ENCODE measurements at places on chromosomes 6 and 20.
A peak's percentile ranks its signal among the peaks of the same experiment; 100 is the strongest.

DNA sequence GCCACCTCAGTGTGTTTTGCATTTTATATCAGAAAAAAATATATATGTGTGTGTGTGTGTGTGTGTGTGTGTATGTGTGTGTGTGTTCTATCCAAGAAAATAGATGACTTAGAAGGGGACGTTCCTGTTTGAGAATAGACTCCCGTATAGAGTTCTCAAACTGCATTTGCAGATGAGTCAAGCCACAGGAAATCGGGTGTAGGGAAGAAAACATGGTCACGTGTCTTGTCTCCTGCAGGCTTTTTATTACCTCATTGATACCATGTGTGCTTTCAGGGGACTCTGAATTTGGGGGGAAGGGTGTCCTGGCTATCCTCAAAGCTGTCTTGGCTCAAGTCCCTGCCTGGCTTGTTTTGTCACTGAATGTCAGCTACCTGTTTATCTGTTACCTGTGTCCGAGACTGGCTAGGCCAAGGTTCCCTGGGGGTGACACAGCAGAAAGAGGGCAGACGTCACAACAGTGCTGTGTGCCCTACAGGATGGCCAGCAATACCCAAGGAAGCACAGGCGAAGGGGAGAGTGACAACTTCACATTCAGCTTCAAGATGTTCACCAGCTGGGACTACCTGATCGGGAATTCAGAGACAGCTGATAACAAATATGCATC is 55.7 kb upstream of the NOP56 start:
- DNase-seq, result no peak

- DNase-seq, result no peak
Observed at GRCh38 chr20:3996399-3996798, 19.0 kb downstream of the RNF24 start.

DNA sequence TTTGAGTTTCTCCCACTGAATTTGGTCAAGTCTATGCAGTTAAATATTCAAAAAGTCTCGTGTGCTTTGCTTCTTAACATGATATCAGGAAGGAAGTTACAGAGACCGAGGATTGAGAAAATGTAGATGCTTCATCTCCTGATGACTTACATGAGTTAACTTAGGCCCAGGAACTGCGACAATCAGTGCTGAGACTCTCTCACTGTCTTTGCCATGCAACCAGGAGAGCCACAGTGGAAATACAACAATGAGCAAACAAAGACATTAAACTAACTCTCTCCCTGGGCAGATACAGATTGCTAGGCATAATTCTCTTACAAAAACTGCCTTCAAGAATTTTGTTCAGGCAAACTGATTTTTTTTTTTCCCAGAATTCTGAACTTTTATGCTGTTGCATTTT is 440.6 kb upstream of the EPHA7 start:
- DNase-seq, result no peak

DNA sequence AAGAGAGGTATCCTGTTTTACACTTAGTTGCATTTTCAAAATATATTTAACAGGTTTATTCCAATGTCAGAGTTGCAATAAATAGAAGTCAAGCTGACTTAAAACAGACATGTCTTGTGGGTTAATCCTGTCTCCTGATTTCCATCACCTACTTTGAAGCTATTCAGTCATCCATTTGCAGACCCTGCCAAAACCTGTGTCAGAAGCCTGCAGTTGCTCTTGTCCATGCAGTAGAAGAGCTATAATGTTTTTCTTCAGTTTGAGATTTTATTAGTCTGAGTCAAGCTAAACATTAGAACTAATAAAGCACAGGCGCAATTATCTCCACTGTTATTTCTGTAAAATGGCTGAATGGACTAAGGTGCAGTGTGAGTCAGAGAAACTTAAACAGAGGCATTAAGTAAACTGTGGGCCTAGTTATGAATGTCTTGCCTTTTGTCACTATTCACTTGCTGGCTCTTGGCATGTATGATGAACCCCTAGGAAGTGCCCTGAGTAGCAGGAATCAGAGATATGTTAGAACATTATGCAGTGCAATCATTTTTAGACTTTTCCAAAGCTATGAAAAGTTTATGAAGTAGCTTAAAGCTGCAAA is 11.0 kb upstream of the HDGFL1 start:
- DNase-seq, result no peak

DNA sequence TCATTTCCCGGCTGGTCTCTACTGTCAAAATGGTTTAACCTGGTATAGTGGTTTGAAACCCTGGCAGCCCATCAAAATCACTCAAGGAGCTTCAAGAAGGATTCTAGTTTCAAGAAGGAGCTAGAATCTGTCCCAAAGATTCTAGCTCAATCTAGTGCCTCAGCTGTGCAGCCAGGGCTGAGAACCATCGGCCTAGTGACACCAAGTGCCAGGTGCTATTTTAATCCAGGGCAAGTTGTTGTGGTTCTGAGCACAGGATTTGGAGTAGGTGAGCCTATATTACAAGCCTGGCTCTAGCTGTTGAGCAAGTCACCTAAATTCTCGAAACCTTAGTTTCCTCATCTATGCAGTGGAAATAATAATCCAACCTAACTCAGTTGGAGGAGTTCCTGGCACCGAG is 3.7 kb downstream of the MOCS1 start:
- DNase-seq, result no peak

- no peak for DNase-seq
Observed at GRCh38 chr20:38600057-38600456, 1.6 kb upstream of the ARHGAP40 start.

DNA sequence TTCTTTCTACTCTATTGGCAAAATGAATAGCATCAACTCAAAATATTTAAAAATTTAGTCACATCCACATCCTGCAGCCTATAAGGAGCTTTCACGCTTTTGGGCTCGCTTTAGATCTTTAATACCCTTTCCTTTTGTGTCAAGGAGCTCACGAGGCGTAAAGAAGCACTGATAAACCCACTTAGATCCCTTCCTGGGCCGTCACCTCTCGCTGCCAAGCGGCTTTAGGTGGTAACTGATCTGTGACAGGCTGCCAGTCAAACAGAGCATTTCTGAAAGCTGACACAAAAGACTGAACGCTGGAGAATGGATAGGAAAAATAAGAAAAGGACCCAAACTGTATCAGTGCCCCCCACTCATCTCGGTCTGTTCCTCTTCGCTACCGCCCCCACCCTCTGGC is 385.7 kb upstream of the MMS22L start:
- no peak for DNase-seq

GRCh38 chr20:11497545-11497944 is 420.1 kb upstream of the BTBD3 start:
- no peak for DNase-seq

GRCh38 chr20:9417665-9418064 is 96.7 kb upstream of the LAMP5 start:
- DNase-seq, result no peak

GRCh38 chr20:397432-398237 is 10.5 kb upstream of the RBCK1 start:
- DNase-seq, result no peak

DNA sequence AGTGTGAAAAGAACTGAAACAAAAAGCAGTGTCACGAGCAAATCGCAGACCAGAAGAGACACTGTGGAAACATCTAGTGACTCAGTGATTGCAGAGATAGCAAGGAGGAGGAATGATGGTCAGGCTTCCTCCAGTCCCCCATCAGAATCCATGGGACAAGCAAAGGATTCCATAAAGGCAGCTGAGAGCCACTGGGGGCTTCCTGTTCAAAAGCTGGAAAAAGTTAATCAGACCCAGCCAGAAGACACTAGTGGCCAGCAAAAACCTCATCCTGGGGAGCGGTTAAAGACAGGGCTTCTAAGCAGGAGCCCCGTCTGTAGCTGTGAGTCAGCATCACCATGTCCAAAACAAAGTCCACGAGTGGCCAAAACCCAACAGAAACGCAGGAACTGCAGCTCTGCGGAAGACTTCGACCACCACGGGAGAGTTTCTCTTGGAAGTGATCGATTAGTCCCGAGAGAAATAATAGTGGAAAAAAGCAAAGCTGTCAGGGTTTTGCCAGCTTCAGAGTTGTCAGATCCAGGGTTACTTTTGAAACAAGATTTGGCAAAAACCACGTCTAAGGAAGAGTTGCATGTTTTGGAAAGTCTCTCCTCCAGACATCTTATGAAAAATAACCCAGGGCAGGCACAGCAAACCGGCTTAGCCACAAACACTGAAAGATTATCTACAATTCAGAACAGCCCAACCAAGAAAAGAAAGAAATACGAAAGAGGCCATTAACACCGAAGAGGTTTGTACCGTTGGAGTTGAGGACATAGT is 51.0 kb downstream of the JAG1 start:
- no peak for DNase-seq

DNA sequence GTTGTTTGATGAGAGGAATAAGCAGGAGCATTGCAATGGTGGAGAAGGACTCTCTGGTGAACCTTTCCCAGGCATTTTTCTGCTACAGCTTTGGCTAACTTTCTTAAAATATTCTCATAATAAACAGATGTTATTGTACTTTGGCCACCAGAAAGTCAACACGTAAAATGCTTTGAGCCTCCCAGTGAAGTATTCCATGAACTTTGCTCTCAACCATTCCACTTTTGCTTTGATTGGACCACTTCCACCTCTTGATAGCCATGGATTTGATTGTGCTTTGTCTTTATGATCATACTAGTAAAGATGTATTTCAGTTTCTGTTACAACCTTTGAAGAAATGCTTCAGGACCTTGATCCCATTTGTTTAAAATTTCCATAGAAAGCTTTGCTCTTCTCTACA is 241.1 kb downstream of the TENT5A start:
- DNase-seq, result no peak

DNA sequence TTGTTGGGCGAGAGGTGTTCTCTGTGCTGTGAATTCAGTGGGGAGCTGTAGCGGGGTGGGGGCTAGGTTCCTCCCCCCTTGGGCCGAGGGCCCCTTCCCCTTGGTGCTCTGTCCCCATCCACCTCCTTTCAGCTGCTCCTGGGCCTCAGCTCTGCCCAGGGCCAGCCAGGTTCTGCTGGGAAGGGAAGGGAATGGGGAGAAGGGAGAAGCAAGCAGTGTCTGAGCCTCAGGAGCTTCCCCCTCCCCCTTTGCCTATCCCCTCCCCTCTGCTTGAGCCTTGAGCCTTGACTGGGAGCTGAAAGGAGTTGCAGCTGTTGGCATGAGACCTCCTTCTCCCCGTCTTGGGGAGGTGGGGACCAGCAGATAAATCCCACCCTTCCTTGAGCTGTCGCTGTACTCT is 576 bp upstream of the RRP36 start:
- no peak for DNase-seq

GRCh38 chr20:57013741-57014140 is 252.7 kb downstream of the BMP7 start:
- DNase-seq, result no peak

- no peak for DNase-seq
Observed at GRCh38 chr20:21513181-21513663, 642 bp downstream of the NKX2-2 start.

- no peak for DNase-seq
Observed at GRCh38 chr20:62416651-62417637, 9.9 kb upstream of the CABLES2 start.

DNA sequence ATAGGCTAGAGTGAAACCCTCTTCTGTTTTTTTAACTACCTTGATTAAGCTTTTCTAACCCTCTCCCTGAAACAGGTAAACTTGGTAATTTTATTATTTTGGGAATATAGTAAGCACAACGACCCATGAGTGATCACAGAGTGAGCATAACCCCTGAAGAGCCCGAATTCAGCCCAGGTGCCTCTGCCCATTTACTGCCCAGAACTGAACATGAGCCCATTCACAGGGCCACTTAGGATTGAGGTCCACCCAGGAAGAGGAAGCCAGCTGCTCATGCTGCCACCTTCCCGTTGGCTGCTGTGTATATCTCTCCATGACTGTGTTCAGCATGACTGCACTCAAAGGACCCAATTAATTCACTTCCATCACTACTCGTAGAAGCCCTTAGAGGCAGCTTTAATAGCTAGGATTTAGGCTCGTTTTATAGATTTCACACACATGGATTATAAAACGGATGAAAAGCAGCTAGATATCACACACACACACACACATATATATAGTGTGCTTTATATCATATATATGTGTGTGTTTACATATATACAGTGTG is 8.3 kb upstream of the PDE10A start:
- no peak for DNase-seq

- no peak for DNase-seq
Observed at GRCh38 chr6:100163035-100163434, 169.0 kb upstream of the MCHR2 start.

GRCh38 chr6:17945111-17945510 is 42.3 kb downstream of the KIF13A start:
- DNase-seq, result no peak

GRCh38 chr6:149347067-149347466 is 29.6 kb downstream of the TAB2 start:
- no peak for DNase-seq

DNA sequence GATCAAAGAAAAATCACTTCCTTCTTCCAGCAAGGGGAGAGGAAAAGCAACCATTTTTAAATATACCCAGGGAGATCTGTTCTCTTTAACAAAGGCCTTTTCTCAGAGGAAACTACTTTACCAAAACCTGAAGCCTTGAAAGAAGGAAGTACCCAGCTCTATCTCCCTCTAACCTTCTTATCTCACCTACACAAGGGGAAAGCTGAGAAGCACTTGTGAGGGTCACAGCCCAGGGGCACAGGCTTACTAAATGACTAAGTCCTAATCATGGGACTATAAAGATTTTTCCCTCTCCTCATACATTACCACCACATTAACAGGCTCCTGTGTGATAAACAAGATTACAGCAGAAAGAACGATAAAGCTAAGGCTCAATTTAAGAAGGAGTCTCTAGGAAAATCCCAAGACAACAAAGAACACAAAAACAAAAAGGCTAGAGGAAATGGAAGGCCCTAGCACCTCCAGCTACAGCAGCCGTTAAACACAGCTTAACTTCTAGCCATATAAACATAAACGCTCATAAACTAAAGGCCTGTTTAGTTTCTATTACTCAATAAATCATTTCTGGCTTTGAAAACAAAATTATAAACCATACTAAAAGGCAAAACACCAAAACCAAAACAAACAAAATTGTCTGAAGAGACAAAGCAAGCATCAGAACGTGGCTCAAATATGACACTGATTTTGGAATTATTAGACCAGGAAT is 284.9 kb upstream of the ECI2 start:
- no peak for DNase-seq

DNA sequence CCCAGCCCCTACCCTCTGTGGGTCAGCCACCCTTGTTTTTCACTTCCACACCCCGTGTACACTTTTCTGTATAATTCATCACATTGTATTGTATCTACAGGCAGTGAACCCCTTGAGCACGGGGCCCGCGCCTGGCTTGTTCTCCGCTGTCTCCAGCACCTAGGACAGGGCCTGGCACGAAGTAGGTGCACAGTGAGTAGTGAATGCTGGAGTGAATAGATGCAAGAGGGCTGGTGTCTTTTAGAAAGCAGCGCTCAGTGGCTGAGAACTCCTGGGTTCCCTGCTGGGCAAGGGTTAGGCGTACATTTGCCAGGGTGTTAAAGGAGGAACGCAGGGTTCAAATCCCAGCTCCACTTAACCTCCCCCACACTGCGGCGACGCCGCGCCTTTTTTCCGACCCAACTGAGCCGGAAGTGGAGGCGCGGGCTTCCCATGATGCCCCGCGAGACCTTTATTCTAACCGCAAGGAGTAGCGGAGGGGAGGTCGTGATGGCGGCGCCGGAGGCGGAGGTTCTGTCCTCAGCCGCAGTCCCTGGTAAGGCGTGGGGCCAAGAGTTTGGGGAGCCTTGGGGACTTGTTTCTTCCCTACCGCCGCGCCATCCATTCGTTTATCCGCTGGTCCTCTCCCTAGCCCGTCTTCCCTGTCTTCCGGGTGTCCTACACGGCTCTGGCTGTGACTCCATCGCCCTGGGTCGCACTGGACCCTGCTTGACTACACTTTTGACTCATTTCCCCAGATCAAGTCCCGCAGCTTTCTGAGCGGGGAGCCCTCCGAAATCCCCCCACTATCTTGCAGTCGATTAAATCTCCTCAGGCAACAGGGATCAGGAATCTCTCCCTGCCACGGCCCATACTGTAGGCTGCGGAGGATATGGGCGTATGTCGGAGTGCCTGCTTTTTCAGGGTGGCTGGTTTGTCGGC is at the start of gene MAD2L1BP:
Gene MAD2L1BP, plus strand, starts transcription at position 454 of the 921 bp plus-strand sequence. Its CDS starts 36 bp downstream, at position 490.
- peak; percentile 81 for DNase-seq

Measured in CD4-positive, alpha-beta T cell treated with Interleukin-2 at 100 ng/mL for 4 hours (primary cell).